ENCODE measurements at places on chromosomes 13 and 19.

DNA sequence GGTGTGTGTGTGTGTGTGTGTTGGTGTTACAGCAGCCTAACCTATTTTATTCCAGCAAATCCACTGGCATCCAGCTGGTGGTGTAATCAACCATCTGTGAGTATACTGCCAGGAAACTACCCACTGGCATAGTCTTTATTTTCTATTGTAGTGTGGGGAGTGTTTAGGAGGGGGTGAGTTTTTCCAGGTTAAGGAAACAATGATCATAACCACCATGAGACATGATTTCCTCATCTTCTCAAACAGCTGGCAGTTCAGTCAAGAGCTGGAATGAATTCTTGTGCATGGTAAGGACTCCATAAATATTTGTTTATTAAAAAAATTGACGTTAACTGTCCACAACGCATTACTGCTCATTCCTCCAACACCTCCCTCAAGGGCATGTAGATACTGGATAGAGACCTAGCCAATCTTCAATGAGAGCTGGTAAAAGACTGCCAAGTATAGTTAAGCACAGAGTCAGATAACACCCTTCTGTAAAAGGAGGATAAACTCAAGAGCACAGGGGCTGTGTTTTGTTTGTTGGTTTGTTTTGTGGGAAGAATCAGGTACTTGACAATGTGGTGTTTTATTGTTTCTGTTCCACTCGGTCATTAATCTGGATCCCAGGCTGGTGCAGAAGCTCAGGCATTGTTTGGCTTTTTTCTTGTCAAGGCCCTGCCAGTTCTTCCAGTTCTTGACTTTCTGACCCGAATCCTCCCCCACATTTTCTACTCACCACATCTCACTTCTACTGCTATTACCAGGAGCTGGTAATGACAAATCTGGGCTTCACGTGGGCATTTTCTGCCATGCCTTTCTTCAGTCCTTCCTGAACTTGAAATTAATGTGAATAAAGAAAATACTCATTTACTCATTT lies 31.6 kb upstream of the SLC46A3 start:
- DNase-seq, result no peak

- DNase-seq, result no peak
Observed at GRCh38 chr13:18952225-18953016, 229.2 kb downstream of the TUBA3C start.

DNA sequence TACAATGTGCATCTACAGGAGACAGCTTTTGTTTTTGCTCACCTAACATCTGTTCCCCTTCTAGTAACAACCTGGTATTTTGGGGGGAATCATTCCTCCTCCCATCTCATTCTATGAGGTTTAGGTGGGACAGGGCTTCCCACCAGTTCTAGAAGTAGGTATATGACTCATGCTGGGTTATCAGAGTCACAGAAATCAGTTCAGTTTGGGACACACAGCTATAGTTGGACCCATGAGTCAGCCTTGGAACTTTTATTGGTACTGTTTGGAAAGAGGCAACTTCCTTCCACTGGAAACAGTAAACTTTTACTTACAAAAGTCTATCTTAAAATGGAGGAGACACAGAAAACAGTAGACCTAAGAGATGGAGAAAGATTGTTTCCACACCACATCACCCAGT lies 185.5 kb downstream of the DNAJC3 start:
- no peak for DNase-seq

GRCh38 chr13:99386911-99387788 lies 80.0 kb upstream of the GPR183 start:
- DNase-seq, result no peak

GRCh38 chr13:24615911-24616472 lies 64.2 kb upstream of the ATP12A start:
- DNase-seq, result no peak

DNA sequence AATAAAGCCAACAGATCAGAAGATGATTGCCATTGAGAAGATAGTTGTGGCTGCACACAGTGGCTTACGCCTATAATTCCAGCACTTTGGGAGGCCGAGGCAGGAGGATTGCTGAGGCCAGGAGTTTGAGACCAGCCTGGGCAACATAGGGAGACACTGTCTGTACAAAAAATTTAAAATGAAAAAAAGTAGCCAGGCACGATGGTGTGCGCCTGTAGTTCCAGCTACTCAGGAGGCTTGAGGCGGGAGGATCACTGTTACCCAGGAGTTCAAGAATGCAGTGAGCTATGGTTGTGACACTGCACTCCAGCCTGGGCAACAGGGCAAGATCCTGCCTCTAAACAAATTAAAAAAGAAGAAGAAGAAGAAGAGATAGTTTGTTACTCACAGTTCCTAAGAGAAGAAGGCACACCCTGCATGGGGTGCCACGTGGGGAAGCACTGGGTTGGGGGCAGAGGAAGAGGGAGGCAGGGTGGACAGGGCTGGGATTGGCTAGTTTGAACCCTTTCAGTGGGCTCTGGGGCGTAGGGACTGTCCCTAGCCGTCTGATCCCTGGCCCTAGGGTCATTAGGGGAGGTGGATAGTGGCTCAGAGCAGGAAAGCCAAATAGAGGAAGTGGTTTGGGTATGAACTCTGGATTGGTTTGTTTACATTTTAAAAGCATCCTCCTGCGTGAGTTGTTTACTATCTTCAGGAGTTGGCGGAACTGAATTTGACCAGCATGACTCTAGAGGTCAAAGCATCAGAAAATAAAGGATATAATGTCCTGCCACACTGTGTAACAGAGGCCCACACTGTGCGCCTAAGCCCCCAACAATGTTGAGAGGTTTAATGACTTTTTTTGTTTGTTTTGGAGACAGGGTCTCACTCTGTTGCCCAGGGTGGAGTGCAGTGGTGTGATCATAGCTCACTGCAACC lies 60.5 kb upstream of the MEDAG start:
- DNase-seq, result no peak

DNA sequence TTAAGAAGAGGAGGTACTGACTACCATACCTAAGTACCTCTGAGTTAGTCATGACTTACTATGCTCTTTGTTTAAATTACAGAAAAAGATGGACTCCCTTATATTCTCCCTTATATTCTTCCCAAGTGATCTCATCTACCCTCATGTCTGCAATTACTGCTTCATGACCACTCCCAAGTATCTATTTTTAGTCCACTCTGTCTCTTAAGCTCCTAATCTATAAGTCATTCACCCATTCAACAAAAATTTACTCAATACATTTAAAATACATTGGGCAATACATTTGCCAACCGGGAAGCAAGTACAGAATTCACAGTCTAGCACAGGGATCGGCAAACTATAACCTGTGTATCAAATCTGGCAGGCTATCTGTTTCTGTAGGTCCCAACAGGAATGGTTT lies 42.6 kb downstream of the KPNA3 start:
- no peak for DNase-seq

Measured in NCI-H2081 treated with DMSO at 0.1 percent for 48 hours (cell line).